ENCODE measurements at places on chromosomes 11 and 22.

GRCh38 chr11:76568621-76569020 lies 101.9 kb downstream of the LRRC32 start:
- no peak for DNase-seq

DNA sequence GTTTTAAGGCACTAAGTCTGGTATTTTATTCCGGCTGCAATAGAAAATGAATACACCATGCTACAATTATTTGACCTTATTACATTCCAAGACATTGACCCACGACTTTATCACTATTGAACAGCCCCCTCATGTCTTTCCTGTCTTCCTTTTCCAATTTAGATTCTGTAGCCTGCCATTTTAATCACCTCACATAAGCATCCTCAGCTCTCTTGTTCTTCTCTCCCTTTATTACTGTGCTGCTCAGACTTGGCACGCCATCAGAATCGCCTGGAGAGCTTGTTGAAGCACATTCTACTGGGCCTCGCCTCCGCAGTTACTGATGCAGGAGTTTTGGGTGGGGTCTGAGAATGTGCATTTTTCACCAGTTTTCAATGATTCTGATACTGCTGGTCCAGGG lies 38.7 kb upstream of the SWAP70 start:
- DNase-seq: no peak

GRCh38 chr22:20002636-20003035 lies 14.0 kb downstream of the ARVCF start:
- DNase-seq: no peak

DNA sequence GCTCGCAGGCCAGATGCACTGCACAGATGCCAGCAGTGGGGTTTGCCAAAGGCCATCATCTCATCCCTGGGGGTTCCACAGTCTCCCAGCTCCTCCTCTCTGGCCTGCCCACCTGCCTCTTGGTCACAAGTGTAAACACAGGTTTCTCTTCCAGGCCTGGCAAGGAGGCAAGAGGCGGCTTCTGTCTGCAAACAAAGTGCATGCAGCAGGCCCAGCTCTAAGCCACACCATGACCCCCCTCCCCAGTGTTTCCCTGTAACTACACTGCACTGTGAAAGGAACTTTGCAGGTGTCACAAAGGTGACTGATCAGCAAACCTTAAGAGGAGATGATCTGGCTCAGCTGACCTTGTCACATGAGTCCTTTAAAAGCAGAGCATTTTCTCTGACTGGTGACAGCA lies 26.2 kb upstream of the SHISAL1 start:
- DNase-seq: no peak

DNA sequence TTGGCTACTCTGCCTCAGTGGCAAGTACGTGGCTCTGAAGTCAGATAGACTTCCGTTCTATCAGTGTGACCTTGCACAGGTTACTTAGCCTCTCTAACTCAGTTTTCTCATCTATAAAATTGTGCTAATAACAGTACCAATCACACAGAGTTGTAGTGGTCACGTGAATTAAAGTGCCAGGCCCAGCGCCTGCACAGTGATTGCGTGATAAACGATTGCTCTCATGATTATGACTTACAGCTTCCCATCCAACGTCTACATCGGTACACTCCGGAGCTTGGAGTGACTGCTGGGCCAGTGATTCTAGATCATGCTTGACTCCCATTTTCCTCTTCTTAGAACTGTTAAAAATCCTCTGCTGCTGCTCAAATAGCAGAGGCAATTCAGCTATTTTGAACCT lies 221.8 kb downstream of the CEP164 start:
- DNase-seq: no peak

DNA sequence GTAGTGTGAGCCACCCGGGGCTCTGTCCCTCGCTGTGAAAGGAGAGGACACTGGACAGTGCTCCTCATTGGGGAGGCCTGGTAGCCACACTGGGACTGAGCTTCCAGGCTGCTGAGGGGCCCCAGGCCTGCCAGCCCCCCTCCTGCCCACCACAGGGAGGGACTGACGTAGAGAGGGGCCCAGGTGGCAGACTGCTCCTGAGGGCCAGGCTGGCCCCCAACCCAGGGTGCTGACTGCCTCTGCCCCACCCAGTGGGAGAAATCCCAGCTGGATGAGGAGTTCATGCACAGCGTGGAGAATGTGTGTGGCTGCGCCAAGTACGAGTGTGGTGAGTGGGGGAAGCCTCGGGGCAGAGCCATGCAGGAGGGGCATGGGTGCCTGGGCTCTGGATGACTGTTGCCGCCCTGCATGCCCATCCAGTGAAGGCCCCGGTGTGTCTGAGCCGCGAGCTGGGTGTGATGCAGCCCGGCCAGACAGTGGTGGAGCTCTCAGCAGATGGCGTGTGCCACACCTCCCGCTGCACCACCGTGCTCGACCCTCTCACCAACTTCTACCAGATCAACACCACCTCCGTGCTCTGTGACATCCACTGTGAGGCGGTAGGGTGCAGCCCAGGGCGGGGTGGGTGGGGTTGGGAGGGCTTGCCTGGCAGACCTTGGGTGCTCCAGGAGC lies 78.7 kb upstream of the MYOD1 start:
- DNase-seq: no peak

DNA sequence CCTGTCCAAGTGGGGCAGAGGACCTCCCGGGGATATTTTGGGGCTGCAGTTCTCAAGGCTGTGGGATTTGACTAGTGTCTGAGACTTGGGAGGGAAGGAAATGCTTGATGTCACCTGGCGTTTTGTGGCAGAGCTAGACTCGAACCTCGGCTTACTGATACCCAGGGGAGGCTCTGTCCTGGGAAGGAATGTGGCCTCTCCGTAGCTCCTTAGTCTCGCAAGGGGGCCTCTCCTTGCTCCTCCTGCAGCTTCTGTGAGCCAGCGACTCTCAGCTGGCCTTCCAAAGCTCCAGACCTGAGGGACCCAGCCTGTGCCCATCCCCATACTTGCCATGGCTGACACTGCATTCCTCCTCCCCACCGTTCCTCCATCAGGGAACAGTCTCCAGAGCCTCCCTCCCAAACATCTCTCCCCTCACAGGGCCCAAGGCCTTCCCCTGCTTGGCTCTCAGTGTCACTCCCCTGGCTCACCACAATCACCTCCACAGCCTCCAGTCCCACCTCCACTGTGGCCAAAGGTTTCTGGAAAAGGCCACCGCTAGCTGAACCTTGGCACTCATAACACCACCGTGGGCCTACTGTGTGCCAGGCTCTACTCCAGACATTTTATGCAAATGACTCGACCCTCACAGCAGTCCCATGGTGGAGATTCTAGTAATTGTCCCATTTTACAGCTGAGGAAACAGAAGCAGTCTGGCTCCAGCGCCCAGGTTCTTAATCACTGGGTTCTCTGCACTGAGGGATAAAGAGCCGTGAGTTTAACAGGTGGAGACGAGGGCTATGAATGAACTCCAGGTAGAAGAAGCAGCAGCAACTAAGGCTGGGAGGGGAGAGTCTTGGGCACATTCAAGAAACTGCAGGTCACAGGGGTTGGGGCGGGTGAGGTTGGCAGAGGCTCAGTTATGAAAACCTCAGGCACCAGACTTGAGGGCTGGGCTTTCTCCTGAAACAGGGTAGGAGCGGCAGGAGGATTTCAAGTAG lies 12.1 kb downstream of the P2RY2 start:
- DNase-seq: no peak

GRCh38 chr22:46791201-46791731 lies 28.8 kb downstream of the TBC1D22A start:
- peak; percentile 49 for DNase-seq

All from stimulated activated CD8-positive, alpha-beta memory T cell treated with anti-CD3 and anti-CD28 coated beads, Interleukin-7, amount 100 ng/mL, for 1 hour (primary cell).